ENCODE measurements at places on chromosomes 3 and 15.

GRCh38 chr3:151960961-151961580, 87.6 kb downstream of the SUCNR1 start:
- no peak for DNase-seq

- DNase-seq: no peak
These were observed 17.4 kb upstream of the STAB1 start for GRCh38 chr3:52477796-52478095.

DNA sequence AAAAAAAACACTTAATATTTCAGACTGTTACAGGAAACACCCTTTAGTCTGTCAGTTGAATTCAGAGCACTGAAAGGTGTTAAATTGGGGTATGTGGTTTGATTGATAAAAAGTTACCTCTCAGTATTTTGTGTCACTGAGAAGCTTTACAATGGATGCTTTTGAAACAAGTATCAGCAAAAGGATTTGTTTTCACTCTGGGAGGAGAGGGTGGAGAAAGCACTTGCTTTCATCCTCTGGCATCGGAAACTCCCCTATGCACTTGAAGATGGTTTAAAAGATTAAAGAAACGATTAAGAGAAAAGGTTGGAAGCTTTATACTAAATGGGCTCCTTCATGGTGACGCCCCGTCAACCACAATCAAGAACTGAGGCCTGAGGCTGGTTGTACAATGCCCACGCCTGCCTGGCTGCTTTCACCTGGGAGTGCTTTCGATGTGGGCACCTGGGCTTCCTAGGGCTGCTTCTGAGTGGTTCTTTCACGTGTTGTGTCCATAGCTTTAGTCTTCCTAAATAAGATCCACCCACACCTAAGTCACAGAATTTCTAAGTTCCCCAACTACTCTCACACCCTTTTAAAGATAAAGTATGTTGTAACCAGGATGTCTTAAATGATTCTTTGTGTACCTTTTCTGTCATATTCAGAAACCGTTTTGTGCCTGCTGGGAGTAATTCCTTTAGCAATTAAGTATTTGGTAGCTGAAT, 17.9 kb downstream of the TMEM43 start:
- no peak for DNase-seq

- DNase-seq: peak; percentile 39
These were observed 50.4 kb downstream of the COL6A5 start for GRCh38 chr3:130395916-130396315.

DNA sequence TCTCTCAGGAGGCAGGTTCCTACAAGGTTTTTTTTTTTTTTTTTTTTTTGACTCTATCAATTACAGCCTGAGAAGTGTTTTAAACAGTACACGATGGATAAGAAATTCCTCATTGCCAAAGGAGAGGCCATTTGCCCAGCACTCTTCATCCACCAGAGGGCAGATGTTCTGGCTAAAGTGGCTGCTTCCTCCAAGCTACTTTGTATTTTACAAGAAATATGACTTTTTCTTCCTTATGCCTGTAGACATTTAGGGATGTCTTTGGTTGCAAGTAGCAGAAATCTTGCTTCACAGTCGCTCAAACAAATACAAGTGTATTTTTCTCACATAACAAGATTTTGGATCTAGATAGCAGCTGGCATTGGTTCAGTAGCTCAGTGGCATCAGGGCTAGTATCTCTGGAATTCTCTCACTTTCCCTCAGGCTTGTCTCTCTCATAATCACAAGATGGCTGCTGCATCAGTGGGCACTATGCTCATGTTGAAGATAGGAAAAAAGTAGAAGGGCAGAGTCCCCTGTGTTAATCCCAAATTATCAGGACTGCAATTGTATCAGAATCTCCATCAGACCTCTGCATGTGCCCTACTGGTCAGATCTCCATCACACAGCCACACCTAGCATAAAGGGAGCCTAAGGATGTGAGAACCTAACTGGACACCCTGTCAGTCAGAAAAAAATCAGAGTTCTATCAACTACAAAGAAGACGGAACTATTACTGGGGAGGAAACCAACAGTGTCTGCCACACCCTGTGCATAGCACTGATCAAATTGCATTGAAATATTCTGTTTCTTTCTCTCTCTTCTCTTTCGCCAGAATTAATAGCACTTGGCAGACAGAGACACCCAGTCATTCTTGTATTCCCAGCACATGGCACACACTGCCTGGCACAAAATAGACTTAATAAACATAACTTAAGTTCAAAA, 138.9 kb upstream of the COL8A1 start:
- no peak for DNase-seq

- no peak for DNase-seq
These were observed 100.8 kb downstream of the OPA1 start for GRCh38 chr3:193693774-193694173.

- DNase-seq: no peak
These were observed 30.7 kb upstream of the TNIK start for GRCh38 chr3:171490901-171491300.

DNA sequence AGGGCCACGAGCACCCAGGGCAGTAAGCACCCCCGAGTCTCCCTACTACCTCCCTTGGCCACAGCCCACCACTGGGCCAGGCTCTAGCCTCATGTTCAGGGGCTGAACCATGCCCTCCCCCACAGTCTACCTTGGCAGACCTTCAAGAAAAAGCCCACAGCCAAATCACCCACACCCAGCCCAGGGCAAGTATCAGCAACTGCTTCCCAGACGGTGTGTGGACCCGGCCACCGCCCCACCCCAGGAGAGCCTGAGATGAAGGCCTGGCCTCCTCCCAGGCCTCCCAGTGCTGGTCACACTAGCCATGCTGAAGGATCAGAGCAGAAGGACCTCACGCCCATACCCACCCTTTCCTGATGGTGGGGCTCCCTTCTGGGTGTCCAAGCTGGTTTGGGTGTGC, 92.0 kb upstream of the LINGO1 start:
- DNase-seq: no peak

DNA sequence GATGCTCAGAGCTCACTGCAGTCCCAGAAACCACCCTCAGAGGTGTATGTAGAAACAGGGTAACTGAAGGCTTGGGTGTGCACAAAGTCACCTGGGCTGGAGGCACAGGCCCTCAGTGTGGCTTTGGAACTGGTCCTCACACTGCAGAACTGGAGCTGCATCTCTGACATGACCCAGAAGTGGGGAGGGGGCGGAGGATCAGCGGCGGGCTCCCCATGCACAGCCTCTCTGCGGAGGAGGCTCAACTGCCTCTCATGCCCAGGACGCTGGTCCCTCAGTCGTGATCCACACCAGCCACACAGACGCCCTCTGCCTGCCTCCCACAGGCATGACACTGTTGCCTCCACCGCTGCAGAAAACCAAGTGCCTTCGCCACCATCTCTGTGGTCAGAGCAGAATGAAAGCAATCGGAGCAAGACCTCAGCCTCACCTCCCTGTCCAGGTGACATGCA, 73.7 kb downstream of the TM2D3 start:
- DNase-seq: peak; percentile 54

- no peak for DNase-seq
These were observed 1233.9 kb upstream of the ALCAM start for GRCh38 chr3:104132566-104133403.

DNA sequence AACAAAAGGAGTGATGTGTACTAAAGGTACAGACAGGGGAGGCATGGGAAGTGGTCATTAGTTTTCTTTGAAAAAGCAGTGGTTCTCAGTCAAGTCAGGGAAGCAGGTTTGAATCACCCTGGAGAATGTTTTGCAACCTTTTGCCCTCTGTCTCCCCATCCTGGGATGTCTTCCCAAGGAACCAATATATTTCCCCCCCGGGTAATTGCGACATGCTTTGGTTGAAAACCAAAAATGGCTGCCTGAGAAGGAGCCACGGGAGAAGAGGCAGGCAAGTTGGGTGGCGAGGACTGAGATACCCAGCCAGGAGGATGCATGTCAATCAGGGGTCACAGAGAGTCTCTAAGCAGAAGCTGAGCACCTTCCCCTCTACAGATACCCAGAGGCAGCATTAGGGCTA, 20.2 kb upstream of the PPP1R2 start:
- DNase-seq: no peak

DNA sequence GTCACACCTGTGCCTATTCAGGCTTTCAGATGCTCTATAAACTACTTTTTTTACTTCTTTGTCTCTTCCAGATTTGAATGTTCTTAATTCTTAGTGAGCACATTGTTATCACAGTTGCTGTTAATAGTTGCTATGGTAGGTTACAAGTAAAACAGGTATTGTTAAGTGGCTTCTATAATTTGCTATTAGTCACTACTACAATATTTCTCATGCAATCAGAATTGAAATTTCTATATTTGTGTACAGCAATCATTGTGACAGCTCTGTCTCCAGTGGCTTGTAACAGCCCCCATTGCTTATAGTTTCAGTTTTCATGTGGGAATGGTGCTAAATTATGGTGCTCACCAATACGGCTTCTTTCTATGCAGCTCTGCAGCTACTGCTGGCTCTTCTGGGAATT, 318.4 kb upstream of the GOLIM4 start:
- no peak for DNase-seq

- DNase-seq: no peak
These were observed 20.5 kb downstream of the TRPM1 start for GRCh38 chr15:31081056-31081455.

DNA sequence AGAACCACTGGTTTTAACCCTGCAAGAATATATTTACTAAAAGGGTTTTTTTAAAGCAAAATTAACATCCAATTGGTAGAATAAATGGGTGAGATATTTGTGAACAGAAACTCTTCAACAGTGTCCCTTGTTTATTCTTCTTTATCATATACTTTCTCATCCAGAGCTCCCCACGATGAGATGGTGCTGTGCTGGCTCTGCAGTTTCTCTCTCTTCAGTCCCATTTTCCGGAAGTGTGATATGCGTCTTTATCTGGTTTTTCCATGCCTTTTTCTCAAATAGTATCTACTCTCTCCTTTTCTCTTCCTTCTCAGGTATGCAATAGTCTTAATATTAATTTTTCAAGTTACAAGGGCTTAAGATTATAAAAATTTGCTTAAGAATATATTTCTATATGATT, 1.5 kb downstream of the EAF2 start:
- no peak for DNase-seq

GRCh38 chr3:181017690-181018089, 28.2 kb upstream of the DNAJC19 start:
- no peak for DNase-seq

- no peak for DNase-seq
These were observed 14.3 kb upstream of the TNFAIP8L3 start for GRCh38 chr15:51108933-51109550.

All from Caco-2 (cell line).